ENCODE measurements at places on chromosomes 11 and 22.

GRCh38 chr22:49645257-49645656 lies 182.4 kb downstream of the BRD1 start:
- DNase-seq = no peak

DNA sequence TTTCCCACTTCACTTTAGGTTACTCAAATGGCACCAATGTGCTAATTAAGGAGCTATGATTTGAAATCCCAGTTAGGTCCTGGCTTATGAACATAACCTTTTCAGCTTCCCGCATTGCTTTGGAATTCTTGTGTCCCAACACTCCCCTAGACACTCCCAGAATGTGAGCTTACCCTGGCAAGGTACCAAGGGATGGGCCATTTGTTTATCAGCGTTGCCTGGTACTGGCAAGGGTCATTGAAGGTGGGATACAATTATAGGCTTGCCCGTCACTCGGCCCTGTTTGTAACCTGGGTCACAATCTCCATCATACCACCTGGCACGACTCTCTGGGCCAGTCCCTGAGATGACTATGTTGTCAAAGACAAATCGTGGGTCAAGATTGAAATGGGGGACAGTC lies 5.4 kb downstream of the CSRP3 start:
- no peak for DNase-seq

GRCh38 chr11:17979770-17980371 lies 33.0 kb downstream of the SERGEF start:
- peak; percentile 35 for DNase-seq

- no peak for DNase-seq
Observed at GRCh38 chr11:127452533-127452932, 452.0 kb upstream of the KIRREL3 start.

DNA sequence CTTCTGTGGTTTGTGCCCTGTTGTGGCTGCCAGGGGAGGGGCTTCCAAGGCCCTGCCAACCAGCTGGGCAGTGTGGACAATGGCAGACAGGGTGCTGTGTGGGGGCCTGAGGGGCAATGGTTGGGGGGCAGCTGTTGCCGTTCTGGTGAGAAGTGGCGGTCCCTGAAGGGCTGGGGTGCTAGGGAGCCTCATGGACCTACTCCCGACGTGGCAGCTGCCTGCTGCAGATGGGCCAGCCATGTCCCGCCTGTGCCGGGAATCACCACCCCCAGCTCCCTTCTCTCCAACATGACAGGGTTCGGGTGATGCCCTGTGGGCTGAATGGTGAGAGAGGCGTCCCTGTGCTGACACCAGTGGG lies 74.2 kb downstream of the KCNQ1 start:
- peak; percentile 1 for DNase-seq

DNA sequence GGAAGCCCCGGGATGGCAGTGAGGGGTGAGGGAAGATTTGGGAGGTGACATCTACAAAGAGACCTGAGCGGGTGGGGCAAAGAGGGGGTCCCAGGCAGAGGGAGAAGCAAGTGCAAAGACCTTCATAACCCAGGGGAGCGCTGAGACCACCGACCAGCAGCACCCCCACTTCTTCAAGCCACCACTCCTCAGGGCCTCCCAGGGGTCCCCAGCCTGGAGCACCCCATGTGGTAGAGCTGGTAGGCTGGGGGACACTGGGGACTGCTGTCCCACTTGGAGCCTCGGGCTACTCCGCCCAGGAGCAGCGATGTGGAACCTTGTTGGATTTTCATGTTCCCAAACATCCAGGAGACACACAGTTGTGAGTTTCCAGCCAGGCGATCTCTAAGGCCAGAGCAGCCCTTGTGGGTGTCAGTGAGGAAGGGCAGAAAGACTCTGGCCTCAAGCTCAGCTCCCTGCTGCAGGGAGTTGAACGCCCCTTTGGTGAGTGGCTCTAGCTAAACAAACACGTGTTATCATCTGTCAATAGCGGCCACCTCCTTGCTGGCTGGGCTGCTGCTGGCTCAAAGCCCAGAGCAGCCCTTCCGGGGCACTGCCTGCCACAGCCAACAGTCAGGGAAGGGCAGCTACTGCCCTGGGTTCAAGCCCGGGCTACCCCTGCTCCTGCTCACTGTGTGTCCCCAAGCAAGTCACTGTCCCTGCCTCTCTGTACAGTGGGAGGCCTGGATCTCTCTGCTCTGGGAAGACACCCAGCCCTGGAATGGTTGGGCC lies 25.7 kb upstream of the CHKA start:
- no peak for DNase-seq

DNA sequence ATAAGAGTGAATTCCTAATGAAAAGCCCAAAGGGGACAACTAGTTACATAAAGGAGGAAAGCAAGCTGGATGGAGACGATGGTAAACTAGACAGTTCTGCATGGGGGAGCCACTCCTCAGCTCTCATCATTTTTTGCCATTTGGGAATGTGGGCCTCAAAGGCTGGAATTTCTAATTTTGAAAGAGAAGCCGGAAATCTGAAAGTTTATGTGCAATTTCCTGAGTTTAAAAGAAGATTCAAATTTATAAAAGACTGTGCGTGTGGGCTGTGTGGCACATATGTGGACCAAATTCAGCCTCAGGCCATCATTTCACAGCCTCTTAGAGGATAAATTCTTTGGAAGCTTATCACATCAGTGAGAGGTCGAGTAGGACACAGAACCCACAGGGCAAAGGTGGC lies 18.3 kb upstream of the CRY2 start:
- DNase-seq = no peak

Data from activated CD4-positive, alpha-beta T cell treated with anti-CD3 and anti-CD28 coated beads, Interleukin-2, amount 50 U/mL, for 48 hours (primary cell).